ENCODE measurements at places on chromosomes 7 and 10.

- no peak for DNase-seq
Measured at GRCh38 chr7:69187824-69188333, 410.4 kb upstream of the AUTS2 start.

DNA sequence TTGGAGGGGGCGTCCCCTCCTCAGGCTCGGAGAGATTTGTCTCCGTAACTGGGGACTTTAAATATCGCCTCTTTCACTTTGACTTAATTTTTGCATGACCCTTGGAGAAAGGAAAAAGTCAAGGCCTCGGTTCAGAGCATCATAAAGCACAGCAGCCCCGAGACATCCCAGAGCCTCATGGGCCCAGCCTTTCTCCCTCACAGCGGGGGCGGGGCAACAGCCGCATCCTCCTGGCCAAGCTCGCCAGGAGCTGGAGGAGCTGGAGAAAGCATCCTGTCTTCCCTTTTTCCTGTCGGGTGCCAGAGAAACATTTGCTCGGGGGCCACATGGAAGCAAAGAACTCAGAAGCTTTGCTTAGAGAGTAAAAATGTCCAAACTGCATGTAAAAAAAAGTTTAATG is 43.6 kb upstream of the DPYSL4 start:
- DNase-seq, result no peak

GRCh38 chr7:75988568-75989499 is 5.6 kb downstream of the TMEM120A start:
- DNase-seq, result no peak

GRCh38 chr10:21171197-21171935 is 274.3 kb upstream of the NEBL start:
- DNase-seq, result no peak

GRCh38 chr10:125409756-125410155 is 249.4 kb upstream of the CTBP2 start:
- no peak for DNase-seq

DNA sequence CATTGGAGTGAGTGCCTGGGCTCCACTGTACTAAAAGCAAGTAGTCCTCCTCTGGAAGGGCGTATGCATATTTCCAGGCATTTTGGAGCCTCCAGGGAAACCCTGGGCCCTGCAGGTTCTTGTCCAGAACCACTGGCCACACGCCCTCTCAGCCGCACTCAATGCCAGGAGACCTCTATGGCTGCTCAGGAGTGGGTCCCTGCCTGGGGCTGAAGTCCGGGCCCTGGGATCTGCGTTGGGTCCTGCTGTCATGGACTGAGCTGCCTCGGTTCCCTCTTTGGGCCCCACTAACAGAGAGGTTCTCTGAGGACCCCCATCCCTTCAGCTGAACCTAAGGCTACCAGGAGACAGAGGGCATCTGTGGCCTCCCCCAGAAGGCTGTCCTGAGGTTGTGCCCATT is 58.3 kb downstream of the GRK5 start:
- DNase-seq, result no peak

DNA sequence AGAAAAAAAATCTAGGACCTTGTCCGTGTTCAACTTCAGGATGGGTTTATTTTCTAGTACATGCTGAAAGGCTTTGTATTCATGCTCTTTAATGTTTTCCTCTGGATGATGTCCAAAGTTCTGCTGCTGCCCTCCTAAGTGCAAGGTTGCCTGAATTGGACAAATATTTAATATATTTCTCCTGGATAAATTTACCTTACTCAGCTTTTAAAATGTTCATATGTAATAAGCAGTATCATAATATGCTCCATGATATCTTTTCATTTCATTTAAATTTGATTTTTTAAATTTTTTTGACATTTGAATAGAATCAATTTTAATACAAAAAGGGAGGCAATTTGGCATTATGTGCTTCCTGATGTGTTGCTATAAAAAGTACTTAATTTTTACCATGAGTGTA is 95.9 kb upstream of the SLC25A13 start:
- no peak for DNase-seq

GRCh38 chr10:123139521-123140163 is 3.9 kb downstream of the HMX3 start:
- no peak for DNase-seq

GRCh38 chr7:5635006-5635405 is 146.5 kb downstream of the RNF216 start:
- DNase-seq, result no peak

DNA sequence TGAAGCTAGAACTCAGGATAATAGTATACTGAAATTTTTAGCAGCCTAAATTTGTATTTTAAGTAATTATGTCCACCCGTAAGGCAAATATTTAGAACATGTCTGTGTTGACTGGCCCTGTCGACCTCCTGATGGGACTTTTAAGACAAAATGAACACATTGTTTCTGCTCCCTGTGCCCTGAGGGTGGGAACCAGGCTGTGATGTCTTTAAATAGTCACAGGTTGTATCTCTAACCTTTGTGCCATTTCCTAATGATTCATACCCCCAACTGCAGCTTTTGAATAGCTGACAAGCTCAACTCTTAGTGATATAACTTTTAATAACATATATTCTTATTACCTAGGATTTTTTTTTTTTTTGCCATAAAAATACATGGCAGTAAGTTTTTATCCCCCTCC is 494.9 kb upstream of the AKR1E2 start:
- no peak for DNase-seq

DNA sequence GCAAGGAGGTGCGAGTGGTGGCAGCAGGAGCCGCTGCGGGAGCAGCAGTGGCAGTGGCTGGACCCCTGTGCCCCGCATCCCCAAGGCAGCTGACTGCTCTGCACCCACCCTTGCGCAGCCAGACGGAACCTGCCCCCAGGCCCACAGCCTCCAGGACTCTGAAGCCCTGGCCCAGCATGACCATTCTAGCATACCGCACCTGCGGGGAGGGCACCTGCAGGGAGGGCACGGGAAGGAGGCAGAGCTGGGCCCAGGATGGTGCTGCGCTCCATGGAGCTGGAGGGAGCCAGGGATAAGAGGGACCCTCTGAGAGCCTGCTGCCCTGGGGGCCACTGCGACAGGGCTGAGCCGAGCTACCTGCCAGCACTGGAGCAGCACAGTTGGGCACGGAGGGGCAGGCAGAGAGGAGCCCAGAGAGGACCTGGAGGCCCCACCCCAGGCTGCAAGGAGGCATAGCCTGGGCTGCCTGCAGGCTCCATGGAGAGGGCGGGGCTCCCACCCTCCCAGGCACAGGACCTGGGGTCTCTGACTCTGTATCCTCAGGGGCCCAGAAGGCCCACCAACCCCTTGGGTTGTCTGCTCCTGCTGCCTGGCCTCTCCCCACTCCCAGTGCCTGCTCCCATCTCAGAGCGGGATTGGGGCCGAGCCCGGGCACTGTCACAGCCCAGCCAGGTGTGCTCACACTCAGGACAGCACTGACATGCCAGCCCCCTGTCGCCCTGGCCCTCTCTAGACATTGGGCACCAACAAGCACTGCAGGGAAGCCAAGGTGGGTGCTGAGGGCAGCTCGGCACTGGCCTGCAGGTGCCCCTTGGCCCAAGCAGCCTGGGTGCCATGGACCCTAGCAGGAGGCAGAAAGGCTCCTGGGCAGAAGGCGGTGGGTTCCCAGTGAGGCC is 87.6 kb downstream of the HTR7 start:
- DNase-seq, result no peak

GRCh38 chr10:47164126-47164799 is 135.7 kb upstream of the GDF10 start:
- no peak for DNase-seq

DNA sequence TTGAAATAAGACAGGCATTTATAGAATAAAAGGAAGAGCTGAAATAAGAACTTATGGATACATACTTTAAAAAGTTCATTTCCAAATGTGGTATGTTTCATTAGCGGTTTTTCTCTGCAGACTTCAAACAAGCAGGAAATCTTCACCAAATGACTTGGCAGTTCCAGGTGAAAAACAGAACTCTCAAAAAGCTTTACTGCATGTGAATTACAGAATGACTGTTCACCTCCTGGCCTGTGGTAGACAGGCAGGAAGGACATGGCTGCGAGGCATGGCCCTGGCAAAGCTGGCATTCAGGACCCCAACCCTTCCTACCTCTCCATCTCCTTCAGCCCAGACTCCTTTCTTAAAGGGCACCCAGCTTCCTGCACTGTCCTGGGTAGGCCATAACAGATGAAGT is 21.2 kb upstream of the ENO4 start:
- DNase-seq, result no peak

GRCh38 chr7:74283858-74284447 is 5.3 kb upstream of the CLIP2 start:
- no peak for DNase-seq

- no peak for DNase-seq
Measured at GRCh38 chr10:53115660-53116059, 343.1 kb upstream of the MBL2 start.

- DNase-seq, result no peak
Measured at GRCh38 chr10:32957341-32958084, 517 bp downstream of the ITGB1 start.

DNA sequence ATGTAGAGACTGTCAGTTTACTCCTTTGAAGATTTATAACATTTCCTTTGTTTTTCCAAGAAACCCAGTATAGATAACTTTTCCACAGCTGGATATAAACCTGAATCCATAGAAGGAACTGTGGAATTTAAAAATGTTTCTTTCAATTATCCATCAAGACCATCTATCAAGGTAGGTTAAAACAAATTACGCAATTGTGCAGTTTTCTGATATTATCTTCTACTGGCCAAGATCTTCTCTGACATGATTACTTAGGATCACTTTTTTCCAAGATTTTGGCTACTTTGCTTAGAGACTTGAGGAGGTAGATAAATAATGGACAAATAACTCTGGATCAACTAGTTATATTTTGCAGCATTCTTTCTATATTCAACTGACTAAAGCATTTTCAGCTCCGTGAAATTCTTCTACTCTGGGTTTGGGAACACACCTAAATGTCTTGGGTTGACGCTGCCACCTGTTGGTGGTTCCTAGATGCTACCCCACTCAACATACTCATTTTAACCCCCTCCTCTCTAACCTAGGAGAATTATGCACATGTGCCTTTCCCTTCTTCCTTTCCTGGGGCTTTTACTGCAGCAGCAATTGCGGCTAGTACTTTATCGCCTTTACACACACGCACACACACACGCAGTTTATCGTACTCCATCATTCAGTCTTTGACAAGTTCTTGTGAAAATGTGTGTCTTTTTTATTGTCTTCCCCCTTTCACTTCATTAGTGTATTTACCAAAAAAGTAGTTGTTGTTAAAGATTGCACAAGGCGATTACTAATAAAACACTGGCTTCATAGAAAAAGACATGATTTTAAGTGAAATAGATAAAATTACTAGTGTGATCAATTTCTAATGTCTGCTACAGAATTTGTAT is 32.7 kb downstream of the ABCB5 start:
- no peak for DNase-seq

DNA sequence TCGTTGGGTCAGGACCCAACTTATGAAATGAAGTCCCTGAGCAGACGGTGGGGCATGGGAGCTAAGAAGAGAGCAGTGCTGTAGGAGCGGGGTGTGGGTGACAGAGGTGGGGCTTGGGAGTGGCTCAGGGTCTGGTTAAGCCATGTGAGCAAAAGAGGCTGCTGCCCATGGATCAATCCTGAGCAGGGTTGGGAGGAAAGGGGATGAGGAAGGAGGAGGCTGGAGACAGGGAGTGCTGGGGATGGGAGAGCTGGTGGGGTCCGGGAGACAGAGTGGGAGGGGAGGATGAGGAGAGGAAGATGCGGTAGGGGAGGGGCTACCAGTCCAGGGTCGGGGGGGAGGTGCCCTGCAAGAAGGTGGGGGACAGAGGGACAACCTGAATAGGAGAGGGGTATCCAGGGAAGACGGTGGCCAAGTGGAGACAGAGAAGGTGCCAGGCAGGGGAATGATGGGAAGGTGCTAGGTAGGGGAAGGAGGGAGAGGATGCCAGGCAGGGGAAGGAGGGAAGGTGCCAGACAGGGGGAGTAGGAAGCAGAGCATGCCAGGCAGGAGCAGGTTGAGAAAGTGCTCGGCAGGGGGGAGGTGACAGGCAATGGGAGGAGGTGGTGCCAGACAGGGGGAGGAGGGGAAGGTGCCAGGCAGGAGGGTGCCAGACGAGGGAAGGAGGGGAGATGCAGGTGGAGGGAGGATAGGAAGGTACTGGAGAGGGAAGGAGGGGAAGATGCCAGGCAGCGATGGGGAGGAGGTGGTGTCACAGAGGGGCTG is 27.5 kb upstream of the SMARCD3 start:
- no peak for DNase-seq

GRCh38 chr10:4352414-4352961 is 473.5 kb upstream of the AKR1E2 start:
- DNase-seq, result no peak

- no peak for DNase-seq
Measured at GRCh38 chr7:150417863-150418262, 32.6 kb upstream of the GIMAP8 start.

DNA sequence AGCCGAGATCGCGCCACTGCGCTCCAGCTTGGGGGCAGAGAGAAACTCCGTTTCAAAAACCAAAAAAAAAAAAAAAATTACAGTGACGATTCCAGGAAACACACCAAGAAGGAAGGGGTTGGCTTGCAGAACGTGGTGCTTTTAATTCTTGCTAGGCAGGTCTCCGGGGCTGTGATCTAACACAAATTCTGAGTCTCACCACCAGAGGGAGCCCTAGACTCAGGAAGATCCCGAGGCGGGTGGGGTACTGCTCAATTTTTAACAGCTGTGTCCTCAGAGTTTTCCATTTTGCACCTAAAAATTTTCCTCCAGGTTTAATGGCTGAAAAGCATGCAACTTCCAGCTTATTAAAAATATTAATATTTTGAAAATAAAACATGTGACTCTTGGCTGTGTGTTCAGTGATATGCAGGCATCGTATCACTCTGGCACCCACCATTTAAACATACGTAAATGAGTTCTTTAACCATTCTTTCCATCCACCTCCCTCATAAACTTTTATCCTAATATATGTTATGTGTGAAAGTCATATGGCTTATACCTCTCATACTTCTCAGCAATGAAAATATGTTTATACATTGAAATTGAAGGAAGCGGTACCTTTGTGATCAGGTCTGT is 26.5 kb upstream of the NUB1 start:
- DNase-seq, result peak; percentile 77

DNA sequence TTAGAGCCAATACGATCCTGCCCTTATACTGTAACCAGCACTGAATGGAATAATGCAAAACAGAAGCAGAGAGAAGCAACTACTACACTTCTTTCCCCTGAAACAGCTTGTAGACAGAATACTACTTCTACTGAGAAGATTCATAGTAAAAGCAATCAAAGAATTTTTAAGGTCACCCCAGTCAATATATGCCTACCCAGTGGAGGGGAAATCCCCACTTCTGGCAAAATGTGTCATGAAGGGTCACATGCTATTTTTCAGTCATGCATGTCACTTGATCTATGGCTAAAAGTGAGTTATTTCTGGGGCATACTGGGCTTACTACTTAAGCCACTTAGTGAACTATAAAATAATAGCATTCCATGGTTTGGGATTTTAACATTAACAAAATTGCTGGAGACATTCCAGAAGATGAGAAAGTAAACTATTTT is 25.6 kb downstream of the IRF5 start:
- no peak for DNase-seq

DNA sequence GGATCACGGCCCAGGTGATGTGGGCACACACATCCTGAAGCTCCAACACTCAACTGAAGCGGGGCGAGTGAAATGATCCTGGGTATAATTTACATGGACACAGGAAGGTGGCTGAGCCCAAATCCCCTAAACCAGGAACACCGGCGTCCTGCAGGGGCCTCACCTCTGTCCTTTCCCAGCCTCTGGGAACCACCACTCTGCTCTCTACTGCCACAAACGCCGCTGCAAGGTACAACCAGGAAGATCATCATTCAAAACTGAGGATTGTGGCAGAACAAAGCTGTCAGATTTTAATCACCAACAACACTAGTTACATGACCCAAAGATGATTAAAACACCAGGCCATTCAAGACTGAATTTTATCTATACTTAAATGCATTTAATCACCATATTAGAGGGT is 104.0 kb downstream of the DIP2C start:
- DNase-seq, result no peak
